A549 treated with DMSO at 1 μM for 4 hours (cell line): ENCODE measurements at places on chromosomes 1 and 21. TPM values are rescaled to one million over a fixed set of nuclear protein-coding genes. Genes with fewer than 3 reads are reported as not detected.

NBPF10 gene
- total RNA-seq: 0.55 to 0.76 TPM (median 0.61 TPM) in 5 replicates

GLMN gene
- 5.5 to 8.0 TPM (median 7.7 TPM) in 5 replicates for total RNA-seq

KCNN3 gene
- 0.06 to 0.25 TPM (median 0.11 TPM) in 5 replicates for total RNA-seq

CD244 gene
- total RNA-seq: not detected in 5 replicates

DNAJC6 gene
- total RNA-seq: 4.3 to 5.9 TPM (median 5.3 TPM) in 5 replicates

CYP4X1 gene
- total RNA-seq: 0.03 to 0.05 TPM in 2 of 5 replicates, not detected in the others

S100A14 gene
- 0.30 to 0.74 TPM (median 0.60 TPM) in 5 replicates for total RNA-seq

AKNAD1 gene
- 0.72 to 1.1 TPM (median 0.87 TPM) in 5 replicates for total RNA-seq

SV2A gene
- 0.09 to 0.17 TPM (median 0.10 TPM) in 4 of 5 replicates, not detected in the other for total RNA-seq

HCRTR1 gene
- not detected in 5 replicates for total RNA-seq

FAM163A gene
- 0.02 TPM in 1 of 5 replicates, not detected in the others for total RNA-seq

KCNAB2 gene
- 6.9 to 10.0 TPM (median 8.3 TPM) in 5 replicates for total RNA-seq

PLA2G2D gene
- total RNA-seq: not detected in 5 replicates

MRAP gene
- total RNA-seq: not detected in 5 replicates

SFN gene
- total RNA-seq: 425 to 552 TPM (median 445 TPM) in 5 replicates

COL11A1 gene
- 1.9 to 4.7 TPM (median 2.7 TPM) in 5 replicates for total RNA-seq
